ENCODE measurements at places on chromosomes 1 and 21.
A peak's percentile ranks its signal among the peaks of the same experiment; 100 is the strongest.

DNA sequence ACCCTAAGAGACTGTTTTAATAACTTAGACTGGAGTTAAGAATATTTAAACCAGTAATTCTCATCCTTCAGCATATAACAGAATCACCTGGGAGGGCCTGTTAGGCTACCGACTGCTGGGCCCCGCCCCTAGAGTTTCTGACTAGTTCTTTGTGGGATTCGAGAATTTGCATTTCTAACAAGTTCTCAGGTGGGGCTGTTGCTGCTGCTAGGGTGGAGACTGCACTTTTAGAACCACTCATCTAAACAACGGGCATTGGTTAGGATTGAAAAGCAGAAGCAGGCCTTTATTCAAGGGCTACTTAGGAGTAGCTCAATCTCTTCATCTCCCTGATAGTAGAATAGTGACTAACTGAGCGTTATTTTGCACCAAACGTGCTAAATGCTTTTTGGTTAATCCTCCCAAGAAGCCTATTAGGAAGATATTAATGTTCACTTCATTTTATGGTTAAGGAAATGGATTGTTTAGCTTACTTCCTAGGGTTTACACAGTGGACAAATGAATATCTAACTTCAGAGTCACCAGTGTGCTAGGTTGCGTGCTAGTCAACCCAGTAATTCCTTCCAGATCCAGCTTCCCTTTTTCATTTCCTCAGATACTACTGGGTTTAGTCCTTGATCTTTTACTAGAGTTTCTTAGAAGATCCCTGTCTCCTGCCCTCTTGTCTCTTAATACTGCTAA, 31.1 kb upstream of the UAP1 start:
- no peak for DNase-seq

GRCh38 chr21:43811262-43812105, 22.1 kb downstream of the RRP1 start:
- DNase-seq, result peak; percentile 54

DNA sequence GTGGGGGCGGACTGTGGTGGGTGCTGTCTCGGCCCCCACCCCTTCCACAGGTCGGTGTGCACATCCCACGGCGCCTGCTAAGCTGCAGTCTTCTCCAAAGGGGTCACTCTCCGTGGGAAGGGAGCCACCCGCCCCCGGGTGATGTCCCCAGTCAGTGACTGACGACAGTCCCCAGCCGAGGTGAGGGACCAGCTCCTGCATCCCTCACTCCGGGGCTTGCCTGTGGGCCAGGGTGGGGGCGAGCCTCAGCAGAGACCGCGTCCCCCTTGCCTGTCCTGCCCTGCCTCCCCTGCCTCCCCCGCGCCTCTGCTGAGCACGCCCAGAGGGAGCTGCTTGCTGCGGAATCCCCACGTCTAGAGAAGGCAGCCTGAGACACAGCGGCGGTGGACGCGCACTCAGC, 35.9 kb upstream of the PDE9A start:
- no peak for DNase-seq

- no peak for DNase-seq
Measured at GRCh38 chr1:4327142-4327541, 327.3 kb upstream of the AJAP1 start.

GRCh38 chr1:7422561-7422960, 348.5 kb upstream of the VAMP3 start:
- DNase-seq, result no peak

GRCh38 chr21:42252778-42253340, 33.9 kb downstream of the ABCG1 start:
- DNase-seq, result no peak
